Vagina (tissue), 2 donors: ENCODE measurements at places on chromosomes 6 and 20. TPM values are rescaled to one million over a fixed set of nuclear protein-coding genes. Genes with fewer than 3 reads are reported as not detected.

Gene IL20RA
- total RNA-seq, result 21.9 TPM

Gene SEMG1
- not detected for total RNA-seq

DNA sequence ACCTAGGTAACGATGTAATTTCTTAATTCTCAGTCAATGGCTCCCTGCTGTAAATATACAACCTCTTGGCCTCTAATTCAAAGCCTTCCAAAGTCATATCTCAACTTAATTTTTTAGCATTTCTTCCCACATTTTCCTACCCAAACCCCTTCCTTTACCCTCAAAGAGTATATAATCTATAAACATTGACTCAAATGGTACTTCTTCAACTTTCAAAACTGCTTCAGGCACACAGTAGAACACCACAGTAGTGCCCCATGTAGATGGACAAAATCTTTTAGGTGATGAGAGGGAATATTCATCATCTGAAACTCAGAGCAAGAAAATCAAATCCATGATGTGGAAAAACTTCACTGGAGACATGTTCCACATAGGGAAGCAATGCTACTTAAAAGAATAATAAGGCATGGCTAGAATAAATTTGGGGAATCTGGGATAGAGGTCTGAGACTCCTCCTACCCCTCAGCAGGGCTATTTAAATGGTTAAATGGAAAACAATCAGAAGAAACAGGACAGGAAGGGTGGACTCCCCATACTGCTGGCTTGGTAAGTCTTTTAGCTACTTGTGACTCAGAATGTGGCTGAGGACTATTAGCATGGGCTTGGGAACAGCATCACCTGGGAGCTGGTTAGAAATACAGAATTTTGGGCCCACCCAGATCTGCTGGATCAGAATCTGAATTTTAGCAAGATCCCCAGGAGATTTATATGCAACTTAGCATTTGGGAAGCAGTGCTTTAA, 6.4 kb downstream of the SLC22A2 start:
- DNase-seq, result no peak

Gene IP6K3
- total RNA-seq, result 1.5 TPM

GRCh38 chr6:19297880-19298279, 539.3 kb upstream of the ID4 start:
- DNase-seq, result no peak

DNA sequence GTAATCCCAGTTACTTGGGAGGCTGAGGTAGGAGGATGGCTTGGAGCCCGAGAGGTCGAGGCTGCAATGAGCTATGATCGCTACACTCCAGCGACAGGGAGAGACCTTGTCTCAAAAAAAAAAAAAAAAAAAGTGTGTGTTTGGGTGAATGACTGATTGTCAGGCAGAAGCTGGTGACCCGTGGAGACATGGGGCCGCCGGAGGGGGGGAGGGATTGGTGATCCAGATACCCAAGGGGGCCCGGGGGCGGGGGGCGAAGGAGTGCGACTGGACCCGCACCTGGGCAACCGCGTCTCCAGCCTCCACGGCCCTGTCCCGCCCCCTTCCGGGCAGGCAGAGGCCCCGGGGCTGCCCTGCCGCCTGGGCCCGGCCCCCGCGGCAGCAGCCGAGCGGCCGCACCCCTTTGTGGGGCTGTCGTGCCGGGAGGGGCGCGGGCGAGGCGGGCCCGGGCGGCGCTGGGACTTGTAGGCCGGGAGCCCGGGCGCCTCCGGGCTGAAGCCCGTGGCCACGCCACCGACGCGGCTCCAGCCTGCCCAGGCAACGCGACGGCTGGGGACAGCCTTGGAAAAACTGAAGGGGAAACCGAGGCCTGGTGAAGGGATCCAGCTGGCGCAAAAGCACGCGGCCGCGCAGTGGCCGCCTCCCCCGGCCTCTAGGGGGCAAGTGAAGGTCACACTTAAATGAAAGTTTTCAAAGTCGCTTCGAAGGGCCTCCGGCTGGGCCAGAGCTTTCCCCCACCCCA, 2.1 kb upstream of the RBM38 start:
- no peak for DNase-seq

DNA sequence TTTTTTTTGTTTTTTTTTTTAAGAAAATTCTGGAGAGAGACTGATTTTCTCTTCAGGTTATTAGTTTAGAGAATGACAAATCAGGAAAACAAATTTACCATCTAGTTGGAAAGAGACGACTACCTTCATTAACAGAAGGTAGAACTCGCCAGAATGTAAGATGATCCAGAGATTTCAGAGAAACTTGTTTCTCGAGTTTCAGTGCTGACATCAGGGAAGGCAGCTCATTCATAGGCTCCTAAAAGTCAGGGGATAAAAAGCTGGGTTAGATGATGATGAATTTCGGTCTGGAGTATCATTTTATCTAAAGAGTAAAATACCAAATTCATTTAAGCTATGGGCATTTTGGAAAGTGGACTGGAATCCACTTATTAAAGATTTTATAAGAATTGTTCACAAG, 27.9 kb downstream of the ZNF334 start:
- no peak for DNase-seq

- DNase-seq, result no peak
Observed at GRCh38 chr6:9233226-9233625, 797.9 kb upstream of the SLC35B3 start.

DNA sequence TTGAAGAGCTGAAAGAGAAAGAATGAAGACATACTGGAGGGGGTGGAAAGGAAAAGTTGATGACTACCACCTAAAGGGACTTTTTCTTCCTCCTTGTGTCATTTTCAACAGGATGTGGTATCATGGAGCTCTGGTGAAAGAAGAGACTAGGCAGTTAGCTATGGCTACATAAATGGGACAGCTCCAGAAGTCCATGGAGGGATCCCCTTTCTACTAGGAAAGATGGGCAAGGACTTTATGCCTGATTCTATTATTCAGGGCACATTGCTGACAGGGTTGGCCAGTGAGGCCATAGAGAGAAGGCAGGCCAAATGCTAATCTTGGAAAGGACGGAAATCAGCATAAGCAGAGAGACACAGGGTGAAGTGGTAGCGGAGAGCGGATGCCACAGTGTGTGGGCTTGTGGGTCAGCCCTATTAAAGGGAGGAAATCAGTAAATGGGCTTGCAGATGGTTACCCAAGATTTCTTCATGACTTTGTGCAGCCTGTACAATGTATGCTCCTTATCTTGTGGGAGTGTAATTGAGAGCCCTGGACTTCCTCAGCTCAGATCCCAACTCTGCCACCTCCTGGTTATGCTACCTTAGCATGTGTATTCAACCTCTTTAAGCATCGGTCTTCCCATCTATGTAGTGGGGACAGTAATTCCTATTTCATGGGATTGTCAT, 77.4 kb upstream of the TMEM170B start:
- DNase-seq, result no peak

GRCh38 chr6:25487012-25487411, 165.0 kb upstream of the SCGN start:
- DNase-seq, result no peak
